ENCODE measurements at places on chromosomes 4 and X.

DNA sequence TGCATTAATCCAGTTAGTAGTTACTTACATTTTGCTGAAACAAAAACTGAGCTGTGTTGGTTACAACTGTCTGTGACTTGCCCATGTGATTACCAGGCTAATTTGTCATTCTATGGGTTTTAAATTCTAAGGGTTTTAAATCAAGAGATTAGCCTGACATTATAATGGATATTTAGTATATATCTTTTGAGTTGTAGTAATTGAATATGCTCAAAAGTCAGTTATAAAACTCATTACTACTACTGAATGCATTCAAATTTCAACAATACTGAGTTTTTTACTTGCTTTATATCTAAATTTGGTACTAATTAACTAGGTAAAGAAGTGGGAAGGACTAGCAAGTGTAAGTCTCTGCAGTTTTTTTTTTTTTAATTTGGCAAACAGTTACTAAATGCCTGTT, 14.7 kb downstream of the LARP7 start:
- no peak for DNase-seq

DNA sequence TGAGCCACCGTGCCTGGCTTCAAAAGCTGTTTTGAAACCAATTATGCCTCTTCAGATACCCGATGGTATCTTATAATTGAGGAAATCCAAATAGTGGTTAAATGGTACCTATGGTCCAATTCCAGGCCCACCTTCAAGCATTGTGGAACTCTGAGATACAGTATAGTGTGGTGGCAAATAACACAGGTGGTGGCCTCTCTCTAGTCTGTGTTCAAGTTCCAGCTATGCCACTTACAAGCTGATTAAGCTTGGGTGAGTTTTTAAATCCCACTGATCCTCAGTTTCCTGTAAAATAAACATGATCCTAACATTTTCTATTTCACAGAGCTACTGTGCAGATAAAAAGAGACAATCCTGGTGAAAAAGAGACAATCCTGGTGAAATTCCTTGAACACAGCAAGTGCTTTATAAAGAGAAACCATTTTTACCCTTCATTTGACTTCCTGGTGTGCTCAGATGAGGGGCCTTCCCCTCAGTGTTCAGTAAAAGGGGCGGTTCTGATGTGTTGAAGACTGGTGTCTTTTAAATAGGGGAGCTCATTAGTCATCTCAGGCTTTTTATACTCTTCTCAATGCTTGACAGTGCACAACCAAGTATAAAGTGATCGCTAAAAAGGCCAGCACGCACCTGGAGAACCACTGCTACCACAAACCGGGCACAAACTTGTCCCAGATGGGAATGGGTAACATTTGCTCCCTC, 30.8 kb upstream of the CD40LG start:
- DNase-seq = peak; percentile 64

GRCh38 chrX:136694431-136695087, 46.6 kb downstream of the CD40LG start:
- no peak for DNase-seq

DNA sequence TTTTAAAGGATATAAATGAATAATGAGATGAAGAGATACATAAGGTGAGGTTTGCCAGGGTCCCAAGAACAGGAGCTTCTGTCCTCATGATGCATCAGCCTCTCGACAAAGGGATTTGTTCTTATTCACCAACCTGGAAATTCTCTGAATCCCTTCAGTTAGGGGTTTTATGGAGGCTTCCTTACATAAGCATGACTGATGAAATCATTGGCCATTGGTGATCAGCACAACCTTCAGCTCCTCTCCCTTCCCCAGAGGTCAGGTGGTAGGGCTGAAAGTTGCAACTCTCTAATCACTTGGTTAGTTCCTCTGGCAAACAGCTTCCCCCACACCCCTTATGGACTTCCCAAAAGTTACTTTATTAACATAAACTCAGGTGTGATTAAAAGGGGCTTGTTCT, 222.0 kb downstream of the SPRY1 start:
- DNase-seq = no peak

GRCh38 chrX:16870862-16871815, 977 bp upstream of the RBBP7 start:
- no peak for DNase-seq

- DNase-seq = no peak
These were observed 47.0 kb upstream of the RAPGEF2 start for GRCh38 chr4:159055833-159056232.

DNA sequence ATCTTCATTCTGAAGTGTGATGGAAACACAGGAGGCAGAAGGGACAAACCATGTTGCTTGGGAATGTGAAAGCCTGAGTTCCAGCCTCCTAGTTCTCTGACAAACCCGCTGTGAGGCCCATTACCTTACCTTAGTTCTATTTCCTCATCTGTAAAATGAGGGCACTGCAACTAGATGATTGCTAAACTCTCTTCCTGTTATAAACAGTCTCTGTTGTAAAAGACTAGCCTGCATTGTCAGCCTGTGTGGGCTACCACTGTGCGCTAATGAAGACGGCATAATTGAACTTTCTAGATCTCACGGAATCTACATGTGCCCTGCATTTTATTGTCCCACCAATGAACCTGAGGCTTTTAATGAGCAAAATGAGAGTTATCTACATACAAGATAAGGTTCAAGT, 147.2 kb downstream of the AFF2 start:
- no peak for DNase-seq

DNA sequence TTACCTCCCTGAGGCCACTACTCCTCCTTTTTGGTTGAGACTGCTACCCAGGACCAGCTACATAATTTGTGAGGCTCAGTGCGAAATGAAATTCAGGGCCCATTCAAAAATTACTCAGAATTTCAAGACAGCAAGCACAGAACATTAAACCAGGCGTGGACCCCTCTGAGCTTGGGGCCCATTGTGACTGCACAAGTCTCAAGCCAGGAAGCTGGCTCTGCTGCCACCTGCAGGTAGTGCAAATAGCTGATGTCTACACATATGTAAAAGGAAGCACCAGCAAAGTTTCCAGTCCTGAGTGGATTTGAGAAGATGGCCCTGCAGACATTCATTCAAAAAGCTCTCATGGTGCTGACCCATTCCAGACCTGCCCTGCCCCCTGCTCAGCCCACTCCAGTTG, 213.4 kb upstream of the LNX1 start:
- DNase-seq = no peak

- DNase-seq = no peak
These were observed 56.7 kb downstream of the PPP3CA start for GRCh38 chr4:101290654-101291053.
